ENCODE measurements at places on chromosomes 2 and 18.

DNA sequence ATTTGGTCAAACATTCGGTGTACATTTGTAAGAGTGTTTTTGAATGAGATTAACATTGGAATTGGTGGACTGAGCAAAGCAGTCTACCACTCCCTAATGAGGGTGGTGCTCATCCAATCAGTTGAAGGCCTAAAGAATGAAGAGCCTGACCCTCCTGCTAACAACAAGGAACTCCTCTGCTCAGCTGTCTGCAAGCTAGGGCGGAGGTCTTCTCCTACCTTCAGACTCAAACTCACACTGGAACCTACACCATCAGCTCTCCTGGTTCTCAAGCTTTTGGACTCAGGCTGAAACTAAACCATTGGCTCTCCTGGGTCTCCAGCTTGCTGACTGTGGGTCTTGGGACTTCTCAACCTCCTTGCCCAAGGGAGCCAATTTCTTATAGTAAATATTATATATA lies 55.5 kb upstream of the NPAS2 start:
- DNase-seq, result no peak

GRCh38 chr2:45816272-45816671 lies 164.8 kb downstream of the PRKCE start:
- DNase-seq, result no peak

- peak; percentile 7 for DNase-seq
Observed at GRCh38 chr18:75290737-75291358, 80.3 kb downstream of the TSHZ1 start.

GRCh38 chr2:197975931-197976519 lies 171.6 kb downstream of the PLCL1 start:
- DNase-seq, result no peak

DNA sequence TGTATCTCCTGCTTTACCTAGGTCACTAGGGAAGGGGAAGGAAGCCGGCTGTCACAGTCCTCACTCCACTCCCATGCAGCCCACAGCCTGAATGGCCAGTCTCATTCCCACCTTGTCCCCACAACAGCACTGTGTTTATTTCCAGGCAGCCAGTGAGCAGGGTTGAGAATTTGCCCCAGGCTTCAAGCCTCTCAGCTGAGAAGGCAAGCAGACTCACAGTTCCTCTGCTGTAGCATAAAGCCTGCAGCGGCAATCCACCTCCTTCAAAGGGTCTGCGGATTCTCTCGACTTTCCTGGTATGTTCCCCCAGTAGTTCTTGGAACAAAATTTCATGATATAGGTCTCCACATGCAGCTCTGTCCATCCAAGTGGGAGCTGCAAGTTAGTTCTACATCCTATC lies 262.9 kb upstream of the GULP1 start:
- DNase-seq, result no peak

- no peak for DNase-seq
Observed at GRCh38 chr2:165629776-165630175, 160.3 kb downstream of the CSRNP3 start.

GRCh38 chr18:69490813-69491212 lies 90.1 kb downstream of the DOK6 start:
- no peak for DNase-seq

GRCh38 chr2:28618221-28619141 lies 122.6 kb downstream of the PLB1 start:
- DNase-seq, result no peak

- no peak for DNase-seq
Observed at GRCh38 chr2:102660070-102660469, 40.7 kb downstream of the SLC9A2 start.

DNA sequence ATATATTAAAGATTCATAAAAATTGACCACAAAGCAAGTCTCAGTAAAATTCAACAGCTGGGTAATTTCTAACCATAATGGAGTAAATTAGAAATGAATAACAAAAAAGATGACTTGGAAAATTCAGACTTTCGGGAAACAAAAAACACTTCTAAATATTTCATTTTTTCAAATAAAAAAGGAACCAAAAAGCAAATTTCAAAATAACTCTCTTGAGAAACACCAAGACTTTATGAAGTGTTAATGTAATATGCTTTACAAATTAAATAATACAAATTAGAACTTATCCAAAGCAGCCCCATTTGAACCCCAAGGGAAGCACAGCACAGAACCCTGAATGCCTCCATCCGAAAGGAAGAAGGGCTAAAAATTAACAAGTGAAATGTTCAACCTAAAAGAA lies 175.9 kb downstream of the HDAC4 start:
- DNase-seq, result no peak

GRCh38 chr2:10285556-10286198 lies 17.0 kb upstream of the HPCAL1 start:
- DNase-seq, result peak; percentile 91

DNA sequence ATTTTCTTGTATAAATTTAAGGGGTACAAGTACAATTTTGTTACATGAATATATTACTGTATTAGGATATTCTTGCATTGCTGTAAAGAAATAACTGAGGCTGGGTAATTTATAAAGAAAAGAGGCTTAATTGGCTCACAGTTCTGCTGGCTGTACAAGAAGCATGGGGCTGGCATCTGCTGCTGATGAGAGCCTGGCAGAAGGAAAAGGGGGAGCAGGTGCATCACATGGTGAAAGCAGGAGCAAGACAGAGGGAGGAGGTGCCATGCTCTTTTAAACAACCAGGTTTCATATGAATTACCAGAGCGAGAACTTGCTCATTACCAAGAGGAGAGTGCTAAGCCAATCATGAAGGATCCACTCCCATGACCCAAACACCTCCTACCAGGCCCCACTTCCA lies 399.5 kb upstream of the RAB6C start:
- DNase-seq, result no peak

- DNase-seq, result no peak
Observed at GRCh38 chr18:24293254-24293653, 104.4 kb downstream of the OSBPL1A start.

- no peak for DNase-seq
Observed at GRCh38 chr2:121309801-121310200, 24.8 kb upstream of the TFCP2L1 start.

- DNase-seq, result no peak
Observed at GRCh38 chr18:63603772-63604171, 16.6 kb downstream of the SERPINB13 start.

DNA sequence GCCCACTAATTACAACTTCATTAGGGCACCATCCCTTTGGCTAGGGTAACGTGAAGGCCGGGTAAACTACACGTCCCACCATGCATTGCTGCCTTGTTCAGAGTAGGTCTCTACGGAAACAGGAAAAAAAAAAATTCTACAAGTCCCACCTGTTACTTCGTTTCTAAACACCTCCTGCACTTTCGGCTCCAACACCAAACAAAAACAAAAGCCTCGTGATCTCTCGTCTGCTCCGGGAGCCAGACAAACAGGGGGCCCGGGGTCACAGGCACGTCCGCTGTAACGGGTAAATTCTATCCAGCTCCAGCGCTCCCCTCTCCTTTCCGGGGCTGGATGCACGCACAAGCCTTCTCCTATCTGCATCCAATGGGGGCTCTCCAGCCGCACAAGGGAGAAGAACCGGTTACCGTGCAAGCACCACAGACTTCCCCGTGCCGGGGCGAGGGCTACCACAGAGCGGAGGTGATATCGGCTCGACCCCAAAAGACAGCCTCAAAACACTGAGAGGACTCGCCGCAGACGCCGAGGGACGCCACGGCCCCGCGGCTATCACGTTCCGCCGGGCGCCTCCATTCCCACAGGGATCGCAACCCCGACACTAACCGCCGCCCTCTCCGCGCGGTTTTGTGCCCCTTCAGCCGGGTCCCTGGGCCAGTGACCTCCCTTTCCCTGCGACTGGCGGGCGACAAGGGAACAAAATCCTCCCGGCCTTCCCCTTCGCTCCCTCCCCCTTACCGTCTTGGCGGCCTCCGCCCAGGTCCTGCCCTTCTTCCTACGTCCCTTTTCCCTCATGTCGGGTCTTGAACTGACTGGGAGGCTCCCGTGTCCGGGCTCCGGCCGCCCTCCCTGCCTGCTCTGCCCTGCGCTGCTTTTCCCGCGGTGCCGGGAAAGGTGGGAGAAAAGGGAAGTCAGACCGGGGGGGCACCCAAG lies 591 bp downstream of the ASXL2 start:
- DNase-seq, result no peak

GRCh38 chr18:53458944-53459580 lies 765.4 kb downstream of the MBD2 start:
- no peak for DNase-seq

DNA sequence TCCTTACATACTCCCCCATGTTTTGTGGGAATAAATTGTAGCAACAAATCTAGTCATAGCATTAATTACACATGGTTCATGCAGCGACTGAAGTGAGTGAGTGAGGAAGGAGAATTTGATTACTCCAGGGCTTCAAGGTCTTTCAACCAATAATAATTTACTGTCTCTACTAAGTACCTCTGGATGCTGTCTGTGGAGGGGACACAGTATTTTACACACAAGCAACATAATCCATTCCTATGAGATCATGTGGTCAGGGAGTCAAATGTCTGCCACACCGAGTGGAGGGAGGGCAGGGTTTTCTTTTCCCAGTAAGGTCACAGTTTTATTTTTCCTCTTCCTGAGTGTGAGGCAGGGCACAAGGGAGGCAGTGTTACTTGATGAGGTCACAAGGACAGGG lies 334.7 kb upstream of the CELF4 start:
- DNase-seq, result no peak

- peak; percentile 75 for DNase-seq
Observed at GRCh38 chr2:24920098-24920808, at the start of gene ADCY3. Gene ADCY3, minus strand, starts transcription at chr2:24920237. Its CDS starts 1,250 bp downstream, at chr2:24918987.

GRCh38 chr2:214577769-214578168 lies 166.9 kb downstream of the VWC2L start:
- DNase-seq, result no peak

- DNase-seq, result no peak
Observed at GRCh38 chr2:44515416-44515815, 153.7 kb downstream of the CAMKMT start.

DNA sequence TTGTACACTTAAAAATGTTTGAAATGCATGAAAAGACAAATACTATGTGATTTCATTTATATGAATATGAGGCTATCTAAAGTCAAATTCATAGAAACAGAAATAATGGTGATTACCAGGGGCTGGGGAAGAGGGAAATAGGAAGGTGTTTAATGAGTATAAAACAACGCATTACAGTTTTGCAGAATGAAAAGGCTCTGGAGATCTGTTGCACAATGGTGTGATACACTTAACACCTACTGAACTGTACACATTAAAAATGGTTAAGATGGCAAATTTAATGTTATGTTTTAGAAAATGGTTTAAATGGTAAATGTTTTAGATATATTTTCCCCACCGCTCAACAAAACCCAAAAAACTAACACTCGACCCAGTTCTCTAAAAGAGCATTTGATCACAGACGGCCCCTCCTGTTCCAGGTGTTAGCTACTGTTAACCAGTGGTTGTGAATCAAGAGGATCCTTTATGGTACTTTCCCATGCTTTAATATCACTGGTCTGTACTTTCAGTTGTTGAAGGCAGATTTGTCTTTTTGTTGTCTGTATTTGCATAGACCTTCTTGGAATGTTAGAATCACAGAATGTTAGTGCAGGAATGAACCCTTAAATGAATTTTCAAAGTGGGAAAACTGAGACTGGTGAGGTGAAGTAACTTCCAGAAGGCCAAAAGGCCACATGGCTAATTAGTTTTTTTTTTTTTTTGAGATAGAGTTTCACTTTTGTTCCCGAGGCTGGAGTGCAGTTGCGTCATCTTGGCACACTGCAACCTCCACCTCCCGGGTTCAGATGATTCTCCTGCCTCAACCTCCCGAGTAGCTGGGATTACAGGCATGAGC lies 10.2 kb downstream of the RAB10 start:
- DNase-seq, result no peak

DNA sequence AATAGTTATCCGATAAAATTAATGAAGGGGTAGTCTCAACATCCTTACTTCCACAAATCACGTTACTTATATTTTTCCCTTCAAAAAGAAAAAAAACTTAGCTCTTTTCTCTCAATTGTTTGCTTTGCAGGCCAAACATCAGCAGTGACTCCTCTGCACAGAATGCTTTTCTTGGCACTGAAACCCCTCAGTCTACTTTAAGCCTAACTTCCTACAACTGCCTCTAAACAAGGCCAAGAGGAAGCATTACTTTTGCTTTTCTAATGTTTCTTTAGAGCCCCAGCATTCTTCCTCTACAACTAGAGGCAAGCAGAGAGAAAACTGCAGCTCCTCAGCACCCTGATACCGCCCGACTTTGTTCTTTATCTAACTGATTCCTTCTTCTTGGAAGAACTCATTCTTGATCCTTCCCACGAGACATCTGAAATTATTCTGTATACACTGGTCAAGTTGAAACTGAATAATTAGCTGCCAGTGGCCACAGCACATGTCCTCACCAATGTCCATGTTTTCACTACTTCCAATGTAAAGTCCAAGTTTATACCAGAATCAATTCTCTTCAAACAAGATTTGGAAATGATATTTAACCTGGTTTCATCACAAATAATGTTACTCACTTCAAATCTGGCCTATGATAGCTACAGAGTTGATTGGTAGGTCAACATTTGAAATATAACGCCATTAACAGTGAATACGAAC lies 55.3 kb downstream of the DTNB start:
- DNase-seq, result peak; percentile 64

GRCh38 chr18:73408469-73408868 lies 540.7 kb upstream of the NETO1 start:
- DNase-seq, result no peak

GRCh38 chr2:29841386-29842004 lies 79.9 kb downstream of the ALK start:
- DNase-seq, result no peak

GRCh38 chr2:60519231-60519863 lies 34.1 kb downstream of the BCL11A start:
- DNase-seq, result no peak

DNA sequence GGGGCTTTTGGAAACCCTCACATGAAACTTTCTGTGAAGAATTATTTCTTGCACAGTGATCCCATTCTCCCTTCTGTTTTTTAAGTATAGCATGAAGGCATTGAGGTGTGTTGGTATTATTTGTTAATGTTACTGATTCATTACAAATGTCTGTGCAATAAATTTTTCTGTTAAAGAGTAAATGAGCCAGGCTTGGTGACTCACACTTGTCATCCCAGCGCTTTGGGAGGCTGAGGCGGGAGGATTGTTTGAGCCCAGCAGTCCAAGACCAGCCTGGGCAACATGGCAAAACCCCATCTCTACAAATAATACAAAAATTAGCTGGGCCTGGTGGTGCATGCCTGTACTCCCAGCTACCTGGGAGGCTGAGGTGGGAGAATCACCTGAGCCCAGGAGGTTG lies 87.8 kb downstream of the KCTD18 start:
- no peak for DNase-seq

- no peak for DNase-seq
Observed at GRCh38 chr2:183078163-183078463, 434 bp upstream of the DUSP19 start.
